ENCODE measurements at places on chromosomes 5 and 9.

DNA sequence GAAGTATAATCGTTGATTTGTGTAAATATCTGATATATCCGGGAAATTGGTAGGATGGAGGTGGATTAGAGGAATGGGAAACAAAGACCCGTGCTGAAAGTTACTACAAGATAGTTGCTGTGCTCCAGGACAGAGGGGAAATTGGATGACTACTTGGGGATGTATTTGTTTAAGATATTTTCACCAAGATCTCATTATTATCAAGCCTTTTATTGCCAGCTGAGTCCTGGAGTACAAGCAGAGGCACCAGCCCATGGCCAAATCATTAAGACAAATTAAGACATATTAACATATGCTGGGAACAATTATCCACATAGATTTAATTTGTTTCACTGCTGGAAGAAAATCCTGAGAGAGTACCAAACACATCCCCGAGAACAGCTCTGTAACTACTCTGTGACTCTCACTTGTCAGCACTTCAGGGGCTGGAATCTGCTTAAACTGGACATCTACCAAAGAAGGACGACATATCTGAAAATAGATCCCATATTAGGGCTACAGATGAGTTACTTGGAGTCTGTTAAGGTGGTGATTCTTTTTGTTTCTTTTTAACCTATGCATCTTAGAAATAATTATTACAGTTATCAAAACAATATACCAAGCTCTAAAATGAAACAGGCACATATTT is 68.2 kb downstream of the SLC1A1 start:
- DNase-seq: no peak

DNA sequence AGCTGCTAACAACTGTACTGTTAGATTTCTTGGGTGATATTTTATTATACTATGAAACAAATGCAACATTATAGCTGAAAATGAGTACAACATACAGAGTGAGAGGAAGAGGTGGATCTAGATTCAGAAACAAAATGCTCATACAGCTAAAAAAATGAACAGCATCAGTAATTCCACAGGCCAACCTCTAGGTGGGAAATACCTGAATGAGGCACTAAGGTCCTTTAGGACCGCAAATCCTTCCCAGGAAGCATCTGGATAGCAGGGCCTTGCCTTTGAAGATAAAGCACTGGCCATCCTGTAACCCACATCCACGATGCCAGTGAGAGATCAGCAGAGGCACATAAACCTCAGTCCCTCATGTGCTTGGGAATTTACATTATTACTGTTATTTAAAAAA is 310.8 kb downstream of the YTHDC2 start:
- DNase-seq: no peak

- peak; percentile 78 for DNase-seq
Measured at GRCh38 chr9:95018099-95018936, 291.8 kb downstream of the AOPEP start.

GRCh38 chr9:86983620-86984259 is 36.4 kb upstream of the GAS1 start:
- no peak for DNase-seq

GRCh38 chr9:738209-738915 is 103.1 kb upstream of the DMRT1 start:
- no peak for DNase-seq

DNA sequence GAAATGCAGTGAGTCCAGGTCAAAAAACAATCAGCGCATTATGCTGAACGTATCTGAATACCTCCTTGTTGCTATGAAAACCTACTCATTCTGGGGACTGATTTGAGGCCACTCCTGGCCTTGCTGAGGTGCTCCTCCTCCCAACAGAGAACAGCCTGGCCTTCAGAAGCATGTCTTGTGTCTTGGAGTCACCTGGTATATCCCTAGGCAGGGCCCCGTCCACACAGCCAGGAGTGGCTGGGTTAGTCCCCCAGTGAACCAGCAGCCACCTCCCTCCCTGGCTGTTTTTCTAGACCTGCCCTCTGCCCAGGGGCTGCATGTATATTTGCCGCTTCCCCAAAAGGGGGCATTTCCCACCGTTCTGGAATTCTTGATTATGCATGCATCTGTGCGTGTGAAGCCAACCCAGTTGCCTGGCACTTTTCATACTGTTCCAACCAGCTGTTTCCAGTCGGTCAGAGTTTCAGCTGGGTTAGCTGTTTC is 99.2 kb upstream of the SPATA31C2 start:
- DNase-seq: no peak

- DNase-seq: peak; percentile 82
Measured at GRCh38 chr9:123834889-123835562, 94.9 kb downstream of the DENND1A start.

DNA sequence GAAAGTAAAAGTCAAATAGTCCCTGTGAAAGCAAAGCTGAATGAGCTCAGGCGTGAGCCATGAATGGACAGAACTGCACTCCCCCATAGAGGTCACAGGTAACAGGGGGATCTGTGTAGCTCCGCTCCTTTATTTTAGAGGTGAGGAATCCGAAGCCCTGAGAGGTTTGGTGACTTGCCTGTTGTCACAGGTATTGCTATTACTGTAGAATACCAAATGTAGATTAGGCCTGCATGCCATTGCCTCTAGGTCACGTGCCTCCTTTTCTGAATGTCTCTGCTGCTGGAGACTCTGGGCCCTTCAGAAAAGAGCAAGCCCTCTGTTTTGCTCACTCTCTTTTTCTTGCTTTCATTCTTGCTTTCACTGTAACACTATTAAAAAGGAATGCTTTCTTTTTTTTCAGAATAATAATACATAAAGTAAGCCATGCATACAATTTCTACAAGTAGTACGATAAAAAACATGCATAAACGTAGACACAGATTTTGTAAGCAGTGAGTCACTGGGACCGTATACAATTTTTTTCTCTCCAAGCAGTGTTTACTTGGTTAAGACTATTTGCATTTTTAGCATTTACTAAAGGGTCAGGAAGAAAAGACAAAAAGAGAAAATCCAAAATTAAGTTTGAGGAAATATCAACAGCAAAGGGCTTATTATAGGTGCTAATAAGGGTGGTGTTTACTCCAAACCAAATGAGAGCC is 568.7 kb upstream of the ADAMTS16 start:
- no peak for DNase-seq

DNA sequence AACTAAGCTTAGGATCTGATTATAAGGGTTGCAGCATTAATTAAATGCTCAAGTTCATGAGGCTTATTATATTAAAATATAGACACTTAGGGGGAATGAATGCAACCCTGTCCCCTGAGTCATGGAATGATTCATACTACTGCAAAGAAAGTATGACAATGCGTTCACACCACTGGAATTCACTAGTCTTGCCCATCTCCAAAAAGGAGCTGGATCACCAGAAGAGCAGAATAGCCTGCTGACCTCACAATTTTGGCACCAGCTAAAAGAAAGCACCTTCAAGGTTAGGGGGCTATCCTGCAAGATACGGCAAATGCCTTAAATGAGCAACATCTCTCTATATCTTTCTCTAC is 32.0 kb upstream of the TMED7 start:
- no peak for DNase-seq

- no peak for DNase-seq
Measured at GRCh38 chr5:143214890-143215289, 188.6 kb downstream of the NR3C1 start.

Measured in hematopoietic multipotent progenitor cell treated with erythropoietin and hydrocortisone succinate and interleukin-3 and kit ligand, for 6 days (in vitro differentiated cells).